ENCODE measurements at places on chromosomes 5 and 9.

DNA sequence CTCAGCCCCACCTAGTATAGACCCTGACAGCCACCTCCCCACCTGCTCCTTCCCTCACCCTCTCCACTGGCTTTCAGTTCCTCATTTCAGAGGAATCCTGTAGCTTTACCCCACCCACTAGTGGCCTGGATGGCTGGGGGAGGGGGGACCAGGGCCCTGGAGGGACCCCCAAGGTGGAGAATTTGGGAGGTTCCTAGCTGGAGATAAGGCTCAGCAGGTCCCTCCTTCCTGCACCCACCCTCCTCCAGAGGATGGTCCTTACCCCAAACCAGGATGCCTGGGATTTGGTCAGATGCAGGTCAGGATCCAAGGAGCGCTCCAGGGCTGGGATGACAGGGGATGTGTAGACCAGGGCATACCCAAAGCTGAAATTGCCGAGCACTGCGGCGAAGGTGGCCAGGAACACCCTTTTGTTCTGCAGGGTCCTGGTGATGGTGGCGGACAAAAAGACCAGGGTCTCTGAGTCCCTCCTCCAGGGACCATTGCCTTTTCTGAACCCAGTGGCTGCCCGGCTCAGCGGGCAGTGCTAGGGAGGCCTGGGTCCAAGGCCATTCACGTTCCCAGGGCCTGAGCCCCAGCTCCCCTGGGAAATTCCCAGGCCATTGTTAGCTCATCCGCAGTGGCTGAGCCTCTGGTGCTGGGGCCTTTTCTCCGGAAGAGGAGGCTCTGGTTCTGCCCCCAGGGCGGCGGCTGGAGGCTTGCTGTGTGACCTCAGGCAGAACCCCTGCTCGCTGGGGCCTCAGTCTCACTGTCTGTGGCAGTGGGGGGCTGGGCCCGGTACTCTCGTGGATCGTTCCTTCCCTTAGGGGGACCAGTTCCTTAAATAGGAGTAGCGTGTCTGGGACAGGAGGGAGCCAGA is 678 bp downstream of the SLC2A6 start:
- DNase-seq = no peak

- no peak for DNase-seq
Measured at GRCh38 chr5:20833081-20833627, 845.2 kb upstream of the CDH18 start.

- DNase-seq = no peak
Measured at GRCh38 chr9:78294290-78295176, 2.4 kb upstream of the PSAT1 start.

DNA sequence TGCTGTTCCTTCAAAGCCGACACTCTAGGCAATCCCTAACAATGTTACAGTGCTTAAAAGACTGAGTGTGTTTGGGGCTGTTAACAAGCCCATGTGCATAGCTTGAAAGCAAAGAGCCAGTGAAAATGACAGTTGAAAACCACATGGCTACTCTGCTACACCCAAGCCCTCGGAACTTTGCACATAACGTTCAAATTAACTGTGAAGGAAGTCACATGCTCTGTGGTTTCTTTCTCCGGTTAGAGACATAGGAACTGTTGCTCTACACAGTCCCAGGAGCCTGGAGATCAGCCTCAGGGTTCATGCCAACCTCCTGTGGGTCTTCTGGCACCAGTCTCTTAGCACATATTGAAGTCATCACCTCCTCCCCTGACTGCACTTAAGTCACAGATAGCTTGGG is 51.1 kb downstream of the C9orf152 start:
- DNase-seq = no peak

DNA sequence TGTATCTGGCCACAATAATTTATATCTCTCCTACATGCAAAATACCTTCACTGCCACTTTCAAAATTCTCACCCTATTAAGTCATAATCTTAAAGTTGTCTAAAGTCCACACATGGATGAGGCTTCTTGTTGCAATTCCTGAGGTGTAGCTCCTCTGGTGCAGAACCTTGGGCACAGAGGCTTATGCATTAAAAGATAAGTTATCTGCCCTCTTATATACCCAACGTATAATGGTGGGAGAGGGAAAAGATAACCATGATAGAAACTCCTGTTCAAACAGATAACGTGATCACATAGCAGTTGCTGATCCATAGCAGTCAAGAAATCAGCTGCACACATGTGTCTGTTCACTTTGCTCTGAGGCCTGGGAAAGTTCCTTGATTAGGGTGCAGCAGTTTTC is 1767.0 kb downstream of the MAT2B start:
- DNase-seq = no peak
